ENCODE measurements at places on chromosomes 5 and 9. TPM values are rescaled to one million over a fixed set of nuclear protein-coding genes. Genes with fewer than 3 reads are reported as not detected.

- no peak overlapping the region for H3K27ac ChIP-seq
- no peaks in the 10 kb centered on the region for H3K36me3 ChIP-seq
- DNase-seq: no peak
- H3K4me3 ChIP-seq: no peak overlapping the region
- no peaks in the 10 kb centered on the region for H3K27me3 ChIP-seq
- H3K4me1 ChIP-seq: no peaks in the 10 kb centered on the region
Measured at GRCh38 chr5:98700730-98701129, 72.7 kb upstream of the RGMB start.

GRCh38 chr5:34913072-34913471 is 2.2 kb downstream of the RAD1 start:
- peaks cover 21% of the 10 kb centered on the region for H3K36me3 ChIP-seq
- DNase-seq: no peak
- H3K27me3 ChIP-seq: no peaks in the 10 kb centered on the region
- H3K4me3 ChIP-seq: no peak overlapping the region

DNA sequence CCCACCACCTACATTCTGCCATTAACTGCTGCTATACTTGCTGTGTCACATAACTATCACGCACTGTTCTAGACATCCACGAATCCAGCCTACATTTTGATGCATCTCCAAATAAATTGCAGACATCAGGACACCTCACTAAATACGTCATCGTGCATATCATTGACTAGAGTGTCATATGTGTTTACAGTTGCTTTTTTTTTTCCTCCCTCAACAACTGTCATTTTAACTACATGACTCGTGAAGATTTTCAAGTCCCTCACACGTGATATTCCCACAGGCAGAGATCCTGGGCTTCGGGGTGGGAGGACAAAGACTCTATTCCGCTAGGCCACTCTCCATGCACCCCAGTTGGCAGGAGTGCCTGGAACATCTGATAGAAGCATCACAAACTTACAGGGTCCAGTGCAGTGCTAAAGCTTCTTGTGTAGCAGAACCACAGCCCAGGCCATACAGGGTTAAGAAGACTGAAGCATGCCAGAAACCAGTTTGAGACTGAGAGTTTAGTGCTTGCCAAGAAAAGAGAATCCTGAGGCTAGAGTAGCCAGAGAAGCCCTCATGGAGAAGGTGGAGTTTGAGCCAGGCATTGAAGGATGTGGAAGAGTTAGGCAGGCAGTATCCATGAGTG is 1.1 kb downstream of the PCYOX1L start:
- H3K27me3 ChIP-seq: no peaks in the 10 kb centered on the region
- peak overlapping the region; percentile 75 for H3K27ac ChIP-seq
- peak; percentile 12 for DNase-seq
- peak overlapping the region; percentile 82 for H3K4me3 ChIP-seq

DNA sequence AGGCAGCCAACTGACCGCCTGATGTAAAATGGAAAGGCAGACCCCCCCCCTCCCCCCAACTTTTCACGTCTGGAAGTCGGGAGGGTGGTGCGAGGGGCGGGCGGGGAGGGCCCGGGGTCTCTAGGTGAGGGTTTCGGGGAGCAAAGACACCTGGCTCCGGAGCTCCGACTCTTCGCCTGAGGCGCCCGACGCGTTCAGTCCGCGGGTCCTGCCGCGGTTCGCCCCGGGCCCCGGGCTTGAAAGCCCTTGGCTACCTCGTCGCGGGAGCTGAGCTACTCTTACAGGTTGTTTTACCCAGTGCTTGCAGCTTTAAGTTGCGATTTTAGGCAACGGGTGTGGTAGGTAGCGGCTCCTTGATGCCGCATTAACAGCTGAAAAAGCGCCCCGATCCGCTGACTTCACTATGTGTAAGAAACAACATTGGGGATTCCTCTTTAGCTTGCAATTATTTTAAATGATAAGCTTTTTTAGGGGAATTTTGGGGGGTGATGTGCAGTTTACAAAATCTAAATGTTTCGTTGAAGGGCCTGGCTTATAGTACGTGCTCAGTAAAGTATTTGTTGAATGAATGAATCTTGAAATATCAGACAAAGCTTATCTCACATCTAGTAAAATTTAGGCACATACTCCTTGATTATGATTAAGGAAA is 722 bp downstream of the CDC42SE2 start:
- no peaks in the 10 kb centered on the region for H3K27me3 ChIP-seq
- H3K27ac ChIP-seq: peak overlapping the region; percentile 96
- DNase-seq: no peak
- no peaks in the 10 kb centered on the region for H3K36me3 ChIP-seq
- peaks cover 63% of the 10 kb centered on the region for H3K4me1 ChIP-seq
- H3K4me3 ChIP-seq: peak overlapping the region; percentile 99

DNA sequence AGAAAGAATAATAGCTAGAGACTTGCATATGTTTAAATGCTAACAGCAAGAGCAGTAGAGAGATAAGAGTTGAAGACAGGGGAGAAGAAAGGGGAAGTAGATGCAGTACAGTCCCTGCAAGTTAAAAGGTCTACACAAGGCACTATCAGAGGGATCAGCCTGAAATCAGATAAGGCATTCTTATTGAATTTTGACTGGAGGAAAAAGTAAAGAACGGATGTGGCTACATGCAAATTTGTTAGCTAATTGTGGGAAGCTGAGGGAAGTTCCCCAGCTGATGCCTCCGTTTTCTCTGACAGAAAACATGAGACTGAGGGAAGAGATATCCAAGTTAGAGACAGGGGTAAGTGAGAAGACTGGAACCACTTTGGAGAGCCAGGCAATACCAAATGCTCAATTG is 12.9 kb upstream of the RHOBTB3 start:
- peak; percentile 42 for DNase-seq
- no peak overlapping the region for H3K27ac ChIP-seq
- H3K27me3 ChIP-seq: no peaks in the 10 kb centered on the region
- H3K4me1 ChIP-seq: peaks cover 34% of the 10 kb centered on the region

DNA sequence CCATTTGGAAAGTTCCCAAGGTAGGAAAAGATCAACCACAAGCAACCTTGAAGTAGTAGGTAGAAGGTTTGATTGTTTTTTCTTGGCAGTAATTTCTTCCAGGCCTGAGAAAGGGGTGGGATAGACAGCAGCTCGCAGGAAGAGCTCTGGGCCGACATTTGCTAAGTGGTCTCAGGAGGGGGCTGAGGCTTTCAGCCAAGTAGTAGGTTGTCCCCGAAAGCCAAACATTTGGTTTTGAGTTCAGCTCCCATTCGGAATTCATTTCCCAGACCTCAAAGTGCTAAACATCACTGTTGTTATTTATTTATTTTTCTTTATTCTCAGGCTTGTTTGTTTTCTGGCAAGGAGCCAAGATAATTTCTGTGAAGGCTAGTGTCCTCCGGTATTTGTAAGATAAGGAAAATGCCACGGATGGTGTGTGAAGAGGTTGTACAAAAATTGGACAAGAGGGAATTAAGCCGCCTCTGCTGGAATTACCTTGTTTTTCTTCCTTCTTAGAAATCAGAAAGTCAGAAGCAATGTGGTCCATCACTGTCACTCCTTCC is 112.1 kb downstream of the KIF4B start:
- H3K4me1 ChIP-seq: no peaks in the 10 kb centered on the region
- no peaks in the 10 kb centered on the region for H3K36me3 ChIP-seq
- no peak overlapping the region for H3K4me3 ChIP-seq
- H3K27ac ChIP-seq: no peak overlapping the region
- no peak for DNase-seq

- H3K4me3 ChIP-seq: no peak overlapping the region
- no peak for DNase-seq
- no peaks in the 10 kb centered on the region for H3K27me3 ChIP-seq
- no peaks in the 10 kb centered on the region for H3K36me3 ChIP-seq
Measured at GRCh38 chr5:43854697-43855292, 251.8 kb downstream of the NNT start.

DNA sequence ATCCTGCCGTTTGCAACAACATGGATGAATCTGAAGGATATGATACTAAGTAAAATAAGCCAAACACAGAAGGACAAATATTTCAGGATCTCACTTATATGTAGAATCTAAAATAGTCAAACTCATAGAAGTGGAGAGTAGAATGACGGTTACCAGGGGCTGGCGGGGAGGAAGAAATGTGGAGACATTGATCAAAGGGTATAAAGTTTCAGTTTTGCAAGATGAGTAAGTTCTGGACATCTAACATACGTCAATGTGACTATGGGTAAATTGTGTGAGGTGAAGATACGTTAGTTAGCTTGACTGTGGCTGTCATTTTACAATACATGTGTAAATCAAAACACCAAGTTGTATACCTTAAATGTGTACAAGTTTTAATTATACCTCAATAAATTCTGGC is 200.3 kb downstream of the SNX18 start:
- no peak overlapping the region for H3K27ac ChIP-seq
- H3K4me1 ChIP-seq: peaks cover 13% of the 10 kb centered on the region
- H3K36me3 ChIP-seq: no peaks in the 10 kb centered on the region

DNA sequence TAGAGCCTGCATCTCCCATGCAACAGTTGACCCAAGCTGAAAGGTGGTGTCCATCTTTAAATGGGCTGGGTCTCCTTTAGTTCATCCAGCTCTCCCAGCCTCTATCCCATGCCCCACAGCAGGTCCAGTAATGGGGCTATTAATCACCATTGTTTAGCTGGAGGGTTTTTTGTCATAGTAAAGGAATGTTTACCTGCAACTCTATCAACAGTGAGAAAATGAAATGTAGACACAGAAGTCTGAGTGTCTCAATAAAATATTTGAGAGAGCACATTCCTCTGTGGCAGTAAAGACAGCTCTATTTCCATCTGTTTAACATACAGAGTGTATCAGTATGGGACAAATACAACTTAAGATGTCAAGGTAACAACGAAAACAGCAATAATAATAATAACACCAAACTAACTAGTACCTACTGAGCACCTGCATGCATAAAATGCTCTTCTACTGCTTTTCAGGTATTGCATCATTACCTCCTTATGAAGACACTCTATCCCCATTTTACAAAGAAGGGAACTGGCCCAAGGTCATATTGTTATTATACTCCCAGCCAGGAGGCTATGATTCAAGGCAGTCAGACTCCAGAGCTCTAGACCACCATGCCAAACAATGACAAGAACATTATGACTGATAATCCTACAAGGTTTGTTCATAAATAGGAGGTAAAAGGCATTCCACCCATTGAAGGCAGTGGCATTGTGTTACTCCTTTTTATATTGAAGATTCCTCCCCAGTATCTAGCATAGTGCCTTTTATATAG is 21.0 kb upstream of the C5orf58 start:
- H3K36me3 ChIP-seq: no peaks in the 10 kb centered on the region
- no peak for DNase-seq
- H3K4me1 ChIP-seq: no peaks in the 10 kb centered on the region
- no peaks in the 10 kb centered on the region for H3K27me3 ChIP-seq
- no peak overlapping the region for H3K27ac ChIP-seq

DNA sequence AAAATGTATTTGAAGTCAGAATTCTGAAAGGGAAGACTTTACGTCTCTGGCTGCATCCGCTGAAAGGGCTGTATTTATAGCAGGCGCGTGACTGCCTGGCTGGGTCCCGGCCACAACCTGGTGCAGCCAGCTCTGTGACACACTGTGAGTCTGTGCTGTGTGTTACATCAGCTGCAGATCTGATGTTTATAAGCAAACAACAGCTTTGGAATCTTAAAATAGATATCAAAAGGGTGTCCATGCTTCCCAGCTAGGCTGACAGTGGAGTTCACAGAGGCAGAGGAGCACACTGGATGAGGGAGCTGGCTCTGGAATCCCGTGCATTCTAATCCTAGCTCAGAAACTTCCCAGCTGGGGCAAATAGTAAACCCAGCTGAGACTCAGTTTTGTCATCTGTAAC is 433.4 kb upstream of the BRINP1 start:
- no peaks in the 10 kb centered on the region for H3K4me1 ChIP-seq
- DNase-seq: no peak
- no peaks in the 10 kb centered on the region for H3K36me3 ChIP-seq

DNA sequence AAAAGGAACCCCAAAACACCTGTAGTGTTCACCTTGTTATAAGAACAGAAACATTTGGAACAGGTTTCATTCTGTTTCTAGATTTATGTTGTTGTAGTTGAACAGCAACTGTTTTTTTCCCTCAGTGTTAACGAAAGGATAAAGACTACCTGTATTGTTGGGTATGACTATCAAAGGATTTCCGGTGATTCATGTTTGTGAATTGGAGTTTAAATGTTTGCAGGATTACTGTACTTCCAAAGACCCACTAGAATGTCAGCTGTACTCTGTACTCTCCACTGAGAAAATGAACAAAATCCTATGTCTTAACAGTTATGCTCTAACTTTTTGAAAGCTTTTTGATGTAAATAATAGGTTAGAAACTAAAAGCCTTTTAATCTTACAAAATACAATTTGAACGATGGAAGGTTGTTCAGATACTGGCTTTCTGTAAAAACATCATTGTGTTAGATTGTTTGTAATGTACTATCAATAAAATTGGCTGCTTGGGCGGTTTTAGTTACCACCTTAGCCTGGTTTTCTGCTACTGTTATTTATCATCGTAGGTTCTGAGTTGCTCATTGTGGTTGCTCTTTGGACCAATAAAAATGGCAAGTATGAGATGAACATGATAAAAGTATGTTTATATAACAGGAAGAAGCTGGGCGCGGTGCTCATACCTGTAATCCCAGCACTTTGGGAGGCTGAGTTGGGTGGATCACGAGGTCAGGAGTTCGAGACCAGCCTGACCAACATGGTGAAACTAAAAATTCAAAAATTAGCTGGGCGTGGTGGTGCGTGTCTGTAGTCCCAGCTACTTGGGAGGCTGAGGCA is 44.1 kb downstream of the DCP2 start:
- H3K4me3 ChIP-seq: no peak overlapping the region
- peaks cover 73% of the 10 kb centered on the region for H3K4me1 ChIP-seq
- no peaks in the 10 kb centered on the region for H3K36me3 ChIP-seq
- no peak overlapping the region for H3K27ac ChIP-seq

DNA sequence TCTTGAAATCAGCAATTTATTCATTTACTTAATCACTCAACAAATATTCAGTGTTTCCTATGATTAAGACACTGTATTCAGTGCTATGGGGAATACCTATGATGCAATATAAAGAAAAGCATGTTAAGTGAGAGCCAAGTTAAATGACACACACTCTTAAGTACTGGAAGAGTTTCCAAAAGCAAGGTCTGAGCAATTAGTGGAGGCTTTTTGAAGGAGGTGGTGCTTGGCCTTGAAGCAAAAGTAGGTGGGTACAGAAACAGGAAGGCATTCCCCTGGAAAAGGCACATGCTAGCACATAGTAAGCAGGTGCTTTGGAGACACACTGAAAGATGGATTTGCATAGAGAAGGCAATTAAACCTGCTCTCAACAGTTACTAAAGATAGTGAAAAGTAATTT is 4.0 kb downstream of the TSLP start:
- H3K27me3 ChIP-seq: peaks cover 19% of the 10 kb centered on the region
- no peak overlapping the region for H3K27ac ChIP-seq
- no peaks in the 10 kb centered on the region for H3K36me3 ChIP-seq
- peaks cover 22% of the 10 kb centered on the region for H3K4me1 ChIP-seq

Gene TOR2A
- 14.3 TPM for total RNA-seq

Gene IFNA2
- not detected for total RNA-seq

Gene FOXD4L3
- total RNA-seq: 0.32 TPM

Gene SRA1
- total RNA-seq: 24.5 TPM

Gene SLC26A2
- total RNA-seq: 14.3 TPM

Gene GPBP1
- 136 TPM for total RNA-seq

Gene GCNT1
- 3.4 TPM for total RNA-seq

Gene RORB
- not detected for total RNA-seq

Data from CD4-positive, alpha-beta memory T cell (primary cell).